Activated CD4-positive, CD25-positive, alpha-beta regulatory T cell treated with anti-CD3 and anti-CD28 coated beads, Interleukin-2, amount 50 U/mL, for 72 hours (primary cell): ENCODE measurements at places on chromosomes 7 and 10.

DNA sequence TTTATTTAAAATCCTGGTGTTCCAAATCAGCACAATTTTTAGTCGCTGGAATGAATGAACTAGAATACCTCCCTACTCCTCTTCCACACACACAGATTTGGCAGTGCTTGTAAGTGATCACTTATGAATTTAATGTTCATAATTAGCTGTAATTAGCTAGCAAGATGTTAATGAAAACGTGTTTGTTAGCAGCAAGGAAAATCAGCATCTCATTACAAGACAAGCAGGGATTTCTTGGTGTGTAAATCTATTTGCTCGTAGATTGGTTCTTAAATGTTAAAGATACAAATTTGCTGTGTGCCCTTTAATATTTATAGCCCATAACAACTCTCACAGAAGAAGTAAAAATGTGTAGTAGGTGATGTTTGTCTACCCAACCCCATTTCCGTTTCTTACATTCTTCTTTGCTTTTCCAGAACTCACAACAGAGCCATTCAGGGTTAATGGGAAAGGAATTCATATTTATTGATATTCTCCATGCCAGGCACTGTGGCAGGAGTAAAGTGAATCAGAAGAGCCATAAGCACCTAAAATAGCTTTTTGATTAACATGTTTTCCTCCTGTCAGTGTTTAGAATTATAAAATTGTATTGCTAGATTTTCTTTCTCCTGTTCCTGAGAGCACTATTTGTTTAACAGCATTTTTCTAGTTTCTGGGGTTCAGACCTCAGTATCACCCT is 49.6 kb downstream of the SEMA3C start:
- no peak for DNase-seq

GRCh38 chr7:50651271-50651989 is 86.2 kb upstream of the DDC start:
- no peak for DNase-seq

DNA sequence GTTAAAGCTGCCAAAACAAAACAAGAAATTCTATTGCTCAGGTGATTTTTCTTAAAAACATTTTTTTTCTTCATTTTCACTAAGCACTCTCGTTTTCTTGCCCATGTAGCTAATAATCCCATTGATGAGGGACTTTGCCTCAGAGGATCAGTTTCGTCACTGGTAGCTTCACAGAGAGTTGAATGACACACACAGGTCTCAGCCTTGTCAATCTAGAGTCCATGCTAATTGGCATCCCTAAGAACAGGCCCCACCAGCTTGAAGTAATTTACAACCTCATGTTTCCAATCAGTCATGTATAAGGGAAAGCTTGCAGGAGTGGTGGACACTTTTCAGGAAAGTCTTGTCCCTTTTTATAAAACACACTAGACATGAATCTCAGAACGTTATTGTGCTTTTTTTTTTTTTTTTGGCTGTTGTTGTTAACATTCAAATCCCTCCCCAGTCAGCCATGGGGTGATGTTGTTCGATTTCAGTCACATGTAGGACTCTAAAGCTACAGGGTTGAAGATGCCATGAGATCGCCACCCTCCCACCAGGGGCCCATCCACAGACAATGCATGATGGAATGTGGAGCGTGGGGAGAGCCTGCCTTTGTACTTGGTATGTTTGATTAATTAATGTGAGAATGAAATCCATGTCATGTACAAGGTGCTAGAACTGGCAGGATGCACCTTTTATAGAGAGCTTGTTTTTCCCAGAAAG is 232.4 kb upstream of the FZD8 start:
- DNase-seq, result no peak

- DNase-seq, result no peak
These were observed 193.8 kb downstream of the CYP26A1 start for GRCh38 chr10:93267521-93267920.

GRCh38 chr10:28130267-28130666 is 131.4 kb upstream of the ODAD2 start:
- DNase-seq, result no peak

GRCh38 chr10:115214829-115215228 is 121.7 kb downstream of the ATRNL1 start:
- no peak for DNase-seq

DNA sequence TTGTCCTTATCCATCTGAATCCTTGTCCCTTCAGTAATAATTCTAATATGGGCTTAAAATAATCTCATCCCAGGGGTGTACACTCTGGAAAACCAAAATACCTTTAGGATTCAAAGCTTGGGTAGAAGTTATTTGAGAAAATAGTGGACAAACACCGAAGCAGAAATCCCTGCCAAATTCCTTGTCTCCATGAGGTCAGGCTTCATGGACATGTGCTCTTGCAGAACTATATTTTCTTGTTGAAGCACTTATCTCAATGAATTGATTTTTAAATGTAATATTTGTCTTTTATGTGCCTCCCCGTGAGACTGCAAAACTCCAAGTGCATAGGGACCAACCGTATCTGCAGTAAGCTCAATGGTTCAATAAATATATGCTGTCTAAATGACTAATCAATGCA is 1153.3 kb upstream of the AUTS2 start:
- DNase-seq, result no peak

DNA sequence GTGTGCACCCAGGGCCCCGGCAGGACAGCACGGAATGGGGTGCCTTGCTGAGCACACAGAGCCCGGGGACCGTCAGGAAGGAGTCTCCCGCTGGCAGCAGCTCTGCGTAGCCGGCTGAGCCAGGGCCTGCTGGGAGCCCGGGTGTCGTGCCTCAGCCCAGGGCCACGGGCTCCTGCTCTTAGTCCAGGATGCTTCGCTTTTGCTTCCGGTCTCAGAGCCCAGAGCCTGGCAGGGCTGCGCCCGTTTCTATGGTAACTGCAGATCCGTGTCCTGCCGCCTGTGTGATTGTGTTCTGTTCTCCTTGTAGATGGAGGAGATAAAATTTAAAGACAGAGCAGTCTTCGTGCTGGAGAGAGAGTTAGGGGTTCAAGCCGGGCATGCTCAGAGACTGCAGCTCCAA is 53.7 kb upstream of the DPYSL4 start:
- DNase-seq, result no peak

GRCh38 chr7:91866599-91867148 is 13.8 kb downstream of the MTERF1 start:
- DNase-seq, result no peak

GRCh38 chr7:2165610-2166594 is 66.8 kb downstream of the MAD1L1 start:
- DNase-seq, result no peak

DNA sequence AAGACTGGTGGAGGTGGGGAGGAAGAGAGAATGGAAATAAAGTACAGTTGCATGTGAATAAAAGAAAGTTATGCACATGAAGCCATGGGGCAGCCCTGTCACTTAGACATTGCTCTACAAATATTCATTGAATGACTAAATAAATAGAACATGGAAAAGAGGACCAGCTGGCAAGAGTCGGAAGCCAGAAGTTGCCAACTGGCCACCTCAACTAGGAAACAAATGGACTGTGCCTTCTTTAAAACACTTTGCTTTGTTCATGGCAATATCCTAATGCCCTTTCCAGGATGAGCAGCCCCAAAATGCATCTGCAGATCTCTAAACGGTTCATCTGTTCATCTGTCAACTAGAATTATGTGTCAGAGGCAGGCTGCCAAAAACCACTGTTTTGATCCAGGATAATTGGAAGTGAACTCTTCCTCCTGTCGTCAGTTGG is 157.3 kb downstream of the NOC3L start:
- no peak for DNase-seq
